ENCODE measurements at places on chromosomes 12 and 14.

- no peak for DNase-seq
Measured at GRCh38 chr14:90538716-90539495, 142.1 kb downstream of the CALM1 start.

DNA sequence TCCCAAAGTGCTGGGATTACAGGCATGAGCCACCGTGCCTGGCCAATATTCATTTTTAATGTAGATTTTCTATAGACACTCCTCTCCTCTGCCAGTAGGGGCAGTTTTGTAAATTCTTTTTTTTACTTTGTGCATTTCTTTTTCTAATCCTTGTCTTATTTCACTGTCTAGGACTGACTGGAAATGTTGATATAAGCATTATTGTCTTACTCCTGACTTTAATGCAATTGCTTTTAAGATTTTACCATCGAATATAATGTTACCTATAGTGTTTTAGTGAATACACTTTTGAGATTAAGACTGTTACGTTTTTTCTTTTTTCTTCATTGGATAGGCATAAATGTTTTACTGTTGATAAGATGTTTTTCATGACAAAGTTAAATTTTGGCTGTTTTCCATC, 35.4 kb upstream of the EMP1 start:
- DNase-seq = no peak

GRCh38 chr14:95302667-95303506, 16.8 kb downstream of the CLMN start:
- no peak for DNase-seq

DNA sequence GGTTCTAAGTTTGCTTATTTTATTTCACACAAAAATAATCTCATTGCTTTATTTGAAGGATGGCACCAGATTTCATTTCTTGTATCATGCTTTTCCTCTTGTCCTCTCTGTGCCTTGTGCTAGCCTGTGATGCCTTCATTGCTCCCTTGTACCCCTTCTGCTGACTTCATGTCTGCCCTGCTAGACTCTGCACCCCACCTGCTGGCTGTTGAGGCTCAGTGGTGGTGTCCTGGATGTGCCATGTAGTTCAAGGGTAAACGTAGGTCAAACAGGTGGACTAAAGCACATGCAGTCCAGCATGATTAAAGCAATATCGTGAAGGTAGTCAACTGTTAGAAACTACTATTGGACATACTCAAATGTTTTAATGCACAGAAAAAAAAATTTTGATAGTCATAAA, 21.6 kb downstream of the MRPS35 start:
- DNase-seq = no peak

DNA sequence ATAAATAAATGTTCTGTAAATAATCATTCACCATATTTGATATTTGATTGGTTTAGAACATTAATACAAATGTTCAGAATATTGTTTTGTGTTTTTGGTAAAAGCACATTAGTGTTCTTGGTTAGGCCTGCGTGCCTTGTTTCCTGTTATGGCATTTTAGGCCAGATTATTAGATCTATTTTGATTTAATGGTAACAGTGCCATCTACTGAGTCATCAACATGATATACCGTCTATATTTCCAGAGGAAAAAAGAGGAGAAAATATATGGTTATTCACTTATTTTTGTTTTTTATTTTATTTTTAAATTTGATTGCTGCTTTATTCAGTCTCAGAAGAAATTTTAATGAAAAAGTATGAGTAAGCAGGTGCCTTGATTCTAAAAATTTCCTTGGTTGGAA, 60.3 kb downstream of the GPHN start:
- no peak for DNase-seq

- no peak for DNase-seq
Measured at GRCh38 chr14:36659822-36660735, 1.6 kb upstream of the PAX9 start.

GRCh38 chr14:33307691-33308251, 369.1 kb downstream of the NPAS3 start:
- no peak for DNase-seq

- no peak for DNase-seq
Measured at GRCh38 chr14:54786838-54787237, 115.8 kb downstream of the GCH1 start.

- no peak for DNase-seq
Measured at GRCh38 chr12:48862760-48863159, 2.9 kb downstream of the RND1 start.

GRCh38 chr12:4433745-4434058, 11.9 kb downstream of the FGF6 start:
- DNase-seq = no peak

GRCh38 chr12:12721176-12721751, 4.1 kb downstream of the CDKN1B start:
- no peak for DNase-seq

DNA sequence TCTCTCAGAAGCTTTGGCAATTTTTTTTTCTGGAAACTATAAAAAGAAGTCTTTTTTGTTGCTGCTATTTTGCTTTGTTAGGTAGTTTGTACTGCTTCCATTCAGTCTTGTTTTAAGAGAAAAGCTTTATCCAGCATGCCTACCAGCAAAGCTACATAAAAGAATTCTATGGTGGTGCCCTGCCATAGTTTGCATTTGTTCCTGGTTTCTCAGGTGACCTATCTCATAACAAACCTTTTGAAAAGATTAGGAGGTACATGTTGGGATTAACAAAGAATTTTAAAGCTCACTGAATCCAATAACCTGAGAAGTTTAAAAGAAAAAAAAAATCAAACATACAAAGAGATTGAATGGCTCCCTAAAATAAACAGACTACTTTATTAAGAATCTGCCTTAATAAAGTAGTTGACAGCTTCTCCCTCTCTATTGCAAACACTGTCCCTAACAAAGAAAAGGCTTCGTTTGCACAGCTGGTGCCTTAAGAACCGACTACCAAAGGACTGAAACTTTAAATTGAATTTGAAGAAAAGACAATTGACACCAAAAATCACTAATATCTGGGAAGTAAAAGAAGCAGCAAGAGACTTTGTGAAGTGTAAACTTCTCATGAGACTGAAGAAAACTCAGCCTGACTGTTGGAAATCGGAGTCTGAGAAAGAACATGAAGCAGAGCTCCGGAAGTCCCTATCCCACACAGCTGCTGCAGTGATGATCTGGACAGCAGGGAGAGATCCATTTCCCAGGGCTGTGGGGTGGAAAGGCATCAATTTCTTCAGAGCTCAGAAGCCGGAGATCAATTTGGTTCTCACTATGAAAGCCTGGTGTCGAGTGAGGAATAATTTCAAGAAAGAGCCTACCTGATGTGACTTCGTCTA, 102.7 kb upstream of the PLEKHA5 start:
- DNase-seq = no peak

DNA sequence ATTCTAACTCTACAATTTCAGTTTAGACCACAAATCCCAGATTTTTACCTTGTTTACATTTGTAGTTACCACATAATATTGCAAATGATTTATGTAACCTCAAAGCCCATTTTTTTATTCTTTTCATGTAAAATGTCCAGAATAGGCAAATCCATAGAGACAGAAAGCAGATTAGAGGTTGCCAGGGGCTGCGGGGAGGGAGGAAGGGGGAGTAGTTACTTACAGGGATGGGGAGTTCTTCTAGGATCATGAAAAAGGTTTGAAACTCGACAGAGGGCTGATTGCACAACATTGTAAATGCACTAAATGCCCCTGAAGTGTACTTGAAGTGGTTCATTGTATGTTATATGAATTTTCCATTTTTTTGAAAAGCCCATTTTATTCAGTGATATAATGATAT, 66.5 kb downstream of the PPP2R5C start:
- no peak for DNase-seq

DNA sequence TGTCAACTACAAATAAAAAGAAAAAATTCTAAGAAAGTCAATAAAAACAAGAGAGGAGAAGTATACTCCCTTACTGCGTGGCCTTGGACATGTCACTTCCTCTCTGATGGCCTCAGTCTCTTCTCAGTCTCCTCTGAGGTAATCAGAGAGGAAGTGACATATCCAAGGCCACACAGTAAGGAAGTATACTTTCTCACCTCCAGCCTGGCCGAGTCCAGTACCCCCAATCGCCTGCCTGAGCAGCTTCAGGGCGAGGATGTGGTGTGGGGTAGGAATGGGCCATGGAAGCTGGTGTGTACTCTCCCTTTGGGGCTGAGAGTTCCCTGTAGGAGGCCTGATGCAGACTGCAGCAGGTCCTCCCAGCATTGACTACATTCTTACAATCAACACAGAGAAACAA, 15.8 kb downstream of the VDR start:
- DNase-seq = no peak

- DNase-seq = no peak
Measured at GRCh38 chr12:45613855-45614254, 115.7 kb upstream of the ARID2 start.

DNA sequence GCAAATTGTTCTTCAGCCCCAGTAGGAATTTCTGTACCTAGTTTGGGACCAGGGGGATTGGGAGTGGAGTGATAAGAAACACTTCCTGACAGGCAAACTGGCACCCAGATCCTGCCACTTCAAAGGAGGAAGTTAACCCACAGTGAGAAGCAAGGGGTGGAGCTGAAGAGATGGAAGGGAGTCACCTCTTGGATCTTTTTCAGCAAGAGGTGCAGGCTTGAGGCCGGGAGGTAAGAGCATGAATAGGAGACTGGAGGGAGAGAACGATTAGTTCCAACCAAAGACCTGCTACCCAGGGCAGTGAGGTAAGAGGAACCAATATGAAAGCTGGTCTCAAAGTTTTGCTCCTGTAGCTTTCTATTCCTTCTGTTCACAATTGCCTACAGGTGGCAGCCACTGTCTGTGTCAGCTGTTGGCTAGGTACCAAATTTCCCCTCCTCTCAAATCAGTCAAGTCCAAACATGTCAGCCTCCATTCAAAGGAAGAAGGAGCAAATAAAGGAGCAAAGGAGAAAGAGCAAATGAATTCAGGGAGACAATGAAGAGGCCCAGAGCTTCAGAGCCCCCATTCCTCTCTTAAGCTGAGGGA, 14.9 kb upstream of the TAC3 start:
- DNase-seq = no peak

DNA sequence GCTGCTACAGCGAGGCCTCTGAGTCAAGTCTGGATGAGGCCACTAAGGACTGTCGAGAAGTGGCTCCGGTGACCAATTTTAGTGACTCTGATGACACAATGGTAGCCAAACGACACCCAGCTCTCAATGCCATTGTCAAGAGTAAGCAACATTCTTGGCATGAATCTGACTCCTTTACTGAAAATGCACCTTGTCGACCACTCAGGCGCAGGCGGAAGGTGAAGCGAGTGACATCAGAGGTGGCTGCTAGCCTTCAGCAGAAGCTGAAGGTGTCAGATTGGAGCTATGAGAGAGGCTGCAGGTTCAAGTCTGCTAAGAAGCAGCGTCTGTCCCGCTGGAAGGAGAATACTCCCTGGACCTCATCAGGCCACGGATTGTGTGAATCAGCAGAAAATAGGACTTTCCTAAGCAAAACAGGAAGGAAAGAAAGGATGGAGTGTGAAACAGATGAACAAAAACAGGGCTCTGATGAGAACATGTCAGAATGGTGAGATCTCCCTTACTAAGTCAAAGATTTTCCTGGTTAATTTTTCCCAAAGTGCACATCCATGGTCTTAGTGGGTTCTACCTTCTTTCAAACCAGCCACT, 2.9 kb downstream of the GPATCH2L start:
- DNase-seq = no peak

- no peak for DNase-seq
Measured at GRCh38 chr12:125329239-125330102, 264.2 kb downstream of the AACS start.
